ENCODE measurements at places on chromosomes 5 and 9.

GRCh38 chr5:96873449-96873848, 2.9 kb upstream of the ERAP2 start:
- no peak for DNase-seq

- DNase-seq = peak; percentile 6
These were observed 65.2 kb downstream of the TMC1 start for GRCh38 chr9:72586388-72587130.

DNA sequence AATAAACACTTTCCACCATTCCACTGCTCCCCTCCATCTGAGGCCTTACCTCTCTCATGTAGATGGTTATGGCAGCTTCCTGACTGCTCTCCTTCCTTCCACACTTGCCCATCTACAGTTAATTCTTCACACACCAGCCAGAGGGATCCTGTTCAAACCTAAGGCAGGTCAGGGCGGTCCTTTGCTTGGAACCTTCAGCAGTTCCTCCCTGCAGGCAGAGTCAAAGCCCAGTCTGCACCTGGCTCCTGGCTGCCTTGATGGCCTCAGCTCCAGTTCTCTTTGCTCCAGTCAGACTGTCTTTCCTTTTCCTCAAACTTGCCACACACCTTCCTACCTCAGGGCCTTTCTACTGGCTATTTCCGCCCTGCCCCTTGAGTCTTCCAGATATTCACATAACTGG, 30.2 kb upstream of the NR3C1 start:
- DNase-seq = no peak

GRCh38 chr5:124752854-124753720, 6.6 kb upstream of the ZNF608 start:
- no peak for DNase-seq

DNA sequence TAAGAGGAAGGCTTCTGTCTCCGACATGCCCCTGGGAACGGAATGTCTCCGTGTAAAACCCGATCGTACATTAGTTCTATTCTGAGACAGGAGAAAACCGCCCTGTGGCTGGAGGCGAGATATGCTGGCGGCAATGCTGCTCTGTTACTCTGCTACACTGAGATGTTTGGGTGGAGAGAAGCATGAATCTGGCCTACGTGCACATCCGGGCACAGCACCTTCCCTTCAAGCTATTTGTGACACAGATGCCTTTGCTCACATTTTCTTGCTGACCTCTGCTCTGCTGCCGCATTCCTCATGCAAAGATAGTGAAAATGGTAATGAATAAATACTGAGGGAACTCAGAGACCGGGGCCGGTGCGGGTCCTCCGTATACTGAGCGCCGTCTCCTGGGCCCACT, 2.2 kb upstream of the DPP7 start:
- no peak for DNase-seq

DNA sequence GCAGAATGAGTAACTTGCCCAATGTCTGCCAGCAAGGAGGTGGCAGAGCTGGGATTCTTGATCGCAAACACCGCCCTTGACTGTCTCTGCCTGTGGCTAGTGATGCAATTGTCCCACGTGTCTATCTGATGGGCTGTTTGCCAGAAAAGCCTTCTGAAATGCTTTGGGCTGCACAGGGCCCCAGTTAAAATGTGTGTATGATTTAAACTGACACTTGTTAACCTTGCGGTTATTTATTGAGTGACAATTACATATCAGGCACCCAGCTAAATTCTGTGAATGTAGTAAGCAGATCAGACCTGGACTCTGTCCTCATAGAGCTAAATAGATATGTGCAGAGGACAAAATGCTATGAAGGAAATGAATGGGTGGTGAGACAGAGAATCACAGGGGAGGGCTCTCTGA, 11.6 kb upstream of the IL12B start:
- DNase-seq = peak; percentile 16

DNA sequence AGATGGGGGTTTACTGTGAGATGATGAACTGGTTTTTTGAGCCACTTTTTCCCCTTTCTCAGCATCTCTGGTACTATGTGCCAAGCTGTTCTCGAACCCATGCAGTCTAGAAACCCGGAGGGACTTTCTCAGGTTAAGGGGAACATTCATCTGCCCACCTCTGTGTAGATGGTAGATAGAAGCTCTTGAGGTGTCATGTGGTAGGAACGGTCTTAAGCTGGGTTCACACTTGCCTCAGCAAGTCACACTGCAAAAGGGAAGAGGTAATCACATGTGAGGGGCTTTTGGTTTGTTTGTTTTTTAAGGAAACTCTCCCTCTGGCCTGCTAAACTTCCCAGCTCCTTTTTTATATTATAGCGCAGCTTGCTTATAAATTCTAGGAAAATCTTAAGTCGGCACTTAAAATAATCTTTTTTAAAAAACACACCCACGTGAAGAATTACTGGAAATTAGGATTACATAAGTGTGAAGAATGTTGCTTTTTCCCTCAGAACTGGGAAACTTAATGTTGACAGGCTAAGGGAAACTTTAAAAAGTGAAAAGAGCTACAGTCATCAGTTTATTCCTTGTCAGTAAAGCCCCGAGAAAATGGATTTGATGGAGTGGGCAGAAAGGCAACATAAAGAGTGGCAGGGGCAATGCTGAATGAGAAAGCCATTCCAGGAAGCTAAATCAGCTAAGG, 430.3 kb downstream of the ARHGEF28 start:
- no peak for DNase-seq

Data from stimulated activated CD8-positive, alpha-beta memory T cell treated with anti-CD3 and anti-CD28 coated beads, Interleukin-15, amount 100 ng/mL, for 48 hours (primary cell).